ENCODE measurements at places on chromosomes 4 and X.

- no peak for DNase-seq
These were observed 104.2 kb downstream of the CHRDL1 start for GRCh38 chrX:110691446-110691845.

DNA sequence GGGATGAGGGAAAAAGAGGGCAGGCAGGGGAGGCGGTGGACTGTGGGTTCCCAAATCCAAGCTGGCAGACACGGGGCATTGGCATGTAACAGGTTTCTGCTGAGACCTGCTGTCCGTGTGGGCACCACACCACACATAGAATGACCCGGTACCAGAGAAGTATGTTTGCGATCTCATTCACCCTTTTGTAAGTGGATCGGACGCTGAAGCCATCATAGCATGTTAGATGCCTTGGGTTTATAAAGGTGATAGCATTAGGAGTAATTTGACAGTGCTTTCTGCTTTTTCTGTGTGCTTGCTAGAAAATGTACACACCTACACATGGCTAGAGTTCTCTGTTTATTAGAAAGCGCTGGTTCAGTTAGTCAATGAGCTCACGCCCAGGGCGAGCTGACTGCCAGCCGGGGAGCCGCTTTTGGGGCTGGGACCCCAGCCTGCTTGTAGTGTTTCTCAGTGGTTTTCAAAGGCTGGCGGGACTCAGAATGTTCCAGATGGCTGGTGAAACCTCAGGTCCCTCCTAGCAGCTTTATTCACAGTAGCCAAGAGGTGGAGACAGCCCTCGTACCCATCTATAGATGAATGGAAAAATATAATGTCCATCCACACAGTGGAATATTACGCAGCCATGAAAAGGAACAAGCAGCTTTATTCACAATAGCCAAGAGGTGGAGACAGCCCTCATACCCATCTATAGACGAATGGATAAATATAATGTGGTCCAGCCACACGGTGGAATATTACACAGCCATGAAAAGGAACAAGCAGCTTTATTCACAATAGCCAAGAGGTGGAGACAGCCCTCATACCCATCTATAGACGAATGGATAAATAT is 579 bp downstream of the IL3RA start:
- DNase-seq: no peak

DNA sequence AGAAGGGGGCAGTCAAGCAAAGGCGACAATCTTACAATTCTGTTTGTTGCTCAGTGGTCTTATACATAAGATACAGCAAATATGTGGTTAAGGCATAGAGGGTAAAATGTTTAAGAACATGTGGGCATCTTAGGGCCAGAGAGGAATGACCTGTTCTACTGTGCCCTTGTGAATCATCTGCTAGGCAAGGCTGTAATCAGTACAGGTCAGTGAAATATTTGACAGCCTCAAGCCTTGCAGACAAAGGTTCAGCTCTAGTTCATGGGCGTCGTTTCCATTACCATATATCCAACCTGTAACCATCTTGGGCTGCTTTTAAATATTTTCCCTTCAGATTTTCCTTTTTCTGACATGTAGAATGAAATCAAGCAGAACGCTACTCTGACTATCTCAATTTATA is 37.3 kb downstream of the AGA start:
- DNase-seq: no peak

DNA sequence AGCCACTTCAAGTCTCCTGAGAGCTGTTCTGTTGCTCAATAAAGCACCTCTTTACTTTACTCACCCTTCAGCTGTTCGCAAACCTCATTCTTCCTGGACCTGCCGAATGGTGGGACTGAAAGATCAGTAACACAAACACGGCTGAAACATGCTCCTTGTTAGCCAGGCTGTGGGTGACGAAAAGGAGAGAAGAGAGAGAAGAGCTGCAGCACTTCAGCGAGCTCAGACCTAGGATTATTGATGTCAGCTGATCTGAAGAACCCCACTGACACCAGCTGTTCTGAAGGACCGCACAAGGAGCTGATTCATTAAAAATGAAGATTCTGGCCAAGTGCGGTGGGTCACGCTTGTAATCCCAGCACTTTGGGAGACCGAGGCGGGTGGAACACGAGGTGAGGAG is 2020.0 kb upstream of the ADGRL3 start:
- no peak for DNase-seq

GRCh38 chr4:177696438-177696966 is 254.3 kb upstream of the AGA start:
- DNase-seq: no peak

GRCh38 chrX:129992181-129992580 is 9.7 kb downstream of the BCORL1 start:
- DNase-seq: no peak
